ENCODE measurements at places on chromosomes 1 and 21.

- DNase-seq, result no peak
These were observed at the start of gene MAP1LC3C for GRCh38 chr1:241999026-241999425. Gene MAP1LC3C, minus strand, starts transcription at chr1:241999098. Its CDS starts 90 bp downstream, at chr1:241999008.

DNA sequence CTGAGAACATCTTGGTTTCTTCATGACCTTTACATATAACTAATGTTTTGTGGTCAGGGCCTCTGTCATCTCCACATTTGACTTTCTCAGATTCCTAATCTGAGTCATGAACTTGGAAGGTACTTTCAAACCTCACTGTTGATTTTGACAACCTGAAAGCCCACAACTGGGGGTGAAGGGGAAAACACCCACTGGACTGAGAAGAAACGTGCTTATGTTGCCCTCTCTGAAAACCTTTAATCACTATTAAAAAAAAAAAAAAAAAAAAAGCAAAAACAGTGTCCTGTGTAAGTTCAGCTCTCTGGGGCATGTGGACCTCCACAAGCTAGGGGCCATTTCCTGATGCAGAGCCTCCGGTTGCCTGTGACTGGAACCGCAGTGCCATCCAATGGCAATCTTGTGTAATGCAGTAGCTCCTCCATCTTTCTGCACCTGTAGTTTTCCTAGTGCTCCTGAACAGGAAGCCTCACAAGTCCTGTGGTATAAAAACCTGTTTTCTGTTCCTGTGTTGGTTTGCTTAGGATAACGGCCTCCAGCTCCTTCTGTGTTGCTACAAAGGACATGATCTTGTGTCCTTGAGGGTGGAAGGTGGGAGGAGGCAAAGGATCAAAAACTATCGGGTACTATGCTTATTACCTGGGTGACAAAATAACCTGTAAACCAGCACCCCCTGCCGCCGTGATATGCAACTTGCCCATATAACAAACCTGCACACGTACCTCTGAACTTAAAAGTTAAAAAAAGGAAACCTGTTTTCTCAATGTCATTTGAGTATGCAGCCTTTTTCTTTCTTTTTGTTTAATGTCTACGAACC is 124.5 kb downstream of the ZNF648 start:
- DNase-seq, result peak; percentile 48

- no peak for DNase-seq
These were observed 170.3 kb downstream of the GREM2 start for GRCh38 chr1:240441669-240442068.

- no peak for DNase-seq
These were observed 27.9 kb downstream of the CACNA1S start for GRCh38 chr1:201084295-201084694.

GRCh38 chr1:46520063-46520911 is 30.7 kb downstream of the DMBX1 start:
- no peak for DNase-seq

- DNase-seq, result peak; percentile 26
These were observed 31.2 kb downstream of the FMN2 start for GRCh38 chr1:240122639-240123613.

- no peak for DNase-seq
These were observed 23.8 kb downstream of the PTPRF start for GRCh38 chr1:43554444-43554992.

DNA sequence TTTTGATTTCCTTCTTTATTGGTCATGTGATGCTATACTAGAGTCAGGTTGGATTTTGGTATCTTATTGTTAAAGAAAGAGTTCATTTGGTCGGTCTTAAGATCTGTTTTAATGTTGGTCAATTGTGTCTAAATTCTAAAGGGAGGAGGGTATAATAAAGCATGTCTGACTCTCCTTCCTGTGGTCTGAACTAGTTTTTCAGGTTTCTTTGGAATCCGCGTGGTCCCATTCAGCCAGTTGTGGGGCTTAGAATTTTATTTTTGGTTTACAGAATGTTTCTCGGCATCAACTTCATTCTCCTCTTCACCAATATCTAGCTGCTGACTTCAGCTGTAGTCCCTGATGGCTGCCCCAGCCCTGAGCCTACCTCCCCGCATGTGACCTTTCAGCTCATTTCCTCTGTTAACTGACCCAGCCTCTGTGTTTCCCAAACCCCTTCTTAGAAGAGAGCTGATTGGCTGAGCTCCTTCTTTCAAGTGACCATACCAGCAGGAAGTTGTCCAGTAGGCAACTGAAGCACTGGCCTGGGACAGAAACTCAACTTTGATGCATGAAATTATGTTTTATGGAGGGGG is 8.7 kb upstream of the MYOC start:
- DNase-seq, result no peak

DNA sequence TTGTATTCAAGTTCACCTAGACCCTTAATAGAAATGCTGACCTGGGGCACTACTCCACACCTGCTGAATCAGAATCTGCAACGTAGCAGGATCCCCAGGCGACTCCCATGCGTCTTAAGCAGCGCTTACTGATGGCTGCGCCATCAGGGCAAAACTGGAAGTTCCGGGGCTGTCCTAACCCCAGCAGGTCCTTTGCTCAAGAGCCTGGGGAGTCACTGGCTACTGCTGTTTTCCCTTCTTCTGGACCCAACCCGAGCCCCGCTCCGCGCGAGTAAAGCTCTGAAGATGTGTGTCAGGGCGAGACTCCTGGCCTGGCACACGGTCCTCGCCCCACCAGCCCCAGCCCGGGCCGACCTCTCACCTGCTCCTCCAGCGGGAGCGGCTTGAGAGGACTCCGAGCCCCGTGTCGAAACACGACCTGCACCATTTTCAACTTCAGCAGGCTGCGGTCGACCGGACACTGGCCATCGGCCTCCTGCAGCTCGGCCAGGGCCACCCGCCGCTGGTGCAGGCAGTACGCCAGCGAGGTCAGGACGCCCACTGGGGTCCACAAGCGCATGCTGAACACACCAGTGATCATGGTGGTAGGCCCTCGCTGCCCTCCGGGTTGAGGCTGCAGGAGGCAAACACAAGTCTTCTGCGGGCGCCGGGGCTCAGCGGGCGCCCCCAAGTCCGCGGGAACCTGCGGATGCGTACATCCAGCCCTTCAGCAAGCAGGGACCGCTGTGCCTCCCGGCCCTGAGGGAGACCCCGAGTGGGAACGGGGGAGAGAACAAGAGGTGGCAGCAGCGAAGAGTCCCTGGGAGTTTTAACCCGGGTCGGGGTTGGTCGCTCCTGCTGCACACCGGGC is 630 bp downstream of the ACP6 start:
- DNase-seq, result peak; percentile 36

- DNase-seq, result no peak
These were observed 11.3 kb upstream of the LRRC8D start for GRCh38 chr1:89809556-89809955.

- DNase-seq, result no peak
These were observed 43.4 kb upstream of the KAZN start for GRCh38 chr1:14555091-14555490.

DNA sequence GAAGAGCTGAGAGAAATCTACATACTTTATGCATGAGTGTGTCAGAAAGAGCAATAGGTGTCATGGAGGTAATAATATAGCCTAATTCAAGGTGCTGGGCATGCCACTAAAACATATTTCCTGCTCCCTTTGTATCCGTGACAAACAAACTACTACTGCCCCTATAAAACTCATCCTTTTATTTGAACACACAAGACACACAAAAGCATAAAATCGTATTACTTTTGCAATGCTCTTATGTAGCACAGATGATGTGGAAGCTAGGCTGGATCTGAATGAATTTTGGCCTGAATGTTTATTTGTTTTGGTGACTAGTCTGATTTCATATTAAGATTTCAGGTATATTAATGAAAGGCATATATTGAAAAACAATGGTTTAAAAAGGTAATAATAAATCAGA is 239.3 kb upstream of the NEGR1 start:
- DNase-seq, result no peak

GRCh38 chr1:39395357-39395831 is 96.0 kb upstream of the BMP8A start:
- DNase-seq, result no peak

GRCh38 chr21:31124010-31124409 is 85.7 kb upstream of the KRTAP19-8 start:
- peak; percentile 81 for DNase-seq

GRCh38 chr1:164651351-164651951 is 92.5 kb downstream of the PBX1 start:
- DNase-seq, result no peak

DNA sequence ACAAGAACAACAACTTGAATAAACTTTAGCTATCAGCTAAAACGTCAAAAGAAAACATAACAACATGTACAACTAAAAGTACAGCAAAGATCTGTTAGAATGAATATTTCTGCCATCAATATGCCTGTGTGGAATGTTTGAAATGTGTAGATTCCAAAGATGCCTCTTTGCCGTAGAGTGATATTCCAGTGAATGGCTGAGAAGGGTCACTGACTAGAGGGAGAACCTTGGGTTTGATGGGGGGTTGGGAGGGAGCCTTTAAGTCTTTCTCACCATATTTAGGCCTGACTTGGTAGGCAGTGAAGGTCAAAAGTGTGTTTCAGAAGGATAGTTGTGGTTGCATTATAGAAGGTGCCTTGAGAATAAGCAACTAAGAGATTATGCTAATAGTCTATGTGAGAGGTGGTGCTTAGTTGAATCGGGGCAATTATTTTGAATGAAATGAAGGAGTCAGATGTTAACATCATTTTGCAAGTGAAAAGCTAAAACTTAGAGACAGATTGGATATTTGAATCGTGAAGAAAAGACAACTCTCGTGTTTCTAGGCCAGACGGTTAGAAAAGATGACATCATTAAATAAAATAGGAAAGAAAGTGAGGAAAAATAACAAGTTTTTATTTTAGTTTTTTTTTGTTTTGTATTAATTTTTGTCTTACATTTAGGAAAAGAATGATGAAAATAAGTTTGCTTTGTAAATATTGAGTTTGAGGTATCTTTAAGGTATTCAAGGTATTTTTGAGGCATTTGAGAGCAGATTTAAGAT is 53.8 kb downstream of the PLA2G4A start:
- DNase-seq, result no peak

DNA sequence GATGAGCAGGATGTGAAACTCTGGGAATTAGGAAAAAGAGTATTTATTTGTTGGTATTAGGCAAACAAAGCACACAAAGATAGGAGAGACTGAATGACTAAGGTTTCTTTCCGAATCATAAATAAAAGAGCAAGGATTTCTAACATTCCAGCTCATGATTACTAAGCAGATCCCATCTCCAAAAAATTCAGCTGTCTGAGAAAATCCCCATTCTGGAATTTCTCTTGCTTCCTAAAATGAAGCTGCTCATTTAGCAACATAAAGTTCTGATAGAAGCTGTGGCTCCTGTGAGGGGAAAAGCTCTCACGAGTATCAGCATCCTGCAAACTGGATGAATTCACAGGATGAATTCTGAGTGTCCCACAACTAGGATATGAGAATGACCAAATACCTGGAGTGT is 6.7 kb upstream of the SH2D5 start:
- DNase-seq, result no peak

DNA sequence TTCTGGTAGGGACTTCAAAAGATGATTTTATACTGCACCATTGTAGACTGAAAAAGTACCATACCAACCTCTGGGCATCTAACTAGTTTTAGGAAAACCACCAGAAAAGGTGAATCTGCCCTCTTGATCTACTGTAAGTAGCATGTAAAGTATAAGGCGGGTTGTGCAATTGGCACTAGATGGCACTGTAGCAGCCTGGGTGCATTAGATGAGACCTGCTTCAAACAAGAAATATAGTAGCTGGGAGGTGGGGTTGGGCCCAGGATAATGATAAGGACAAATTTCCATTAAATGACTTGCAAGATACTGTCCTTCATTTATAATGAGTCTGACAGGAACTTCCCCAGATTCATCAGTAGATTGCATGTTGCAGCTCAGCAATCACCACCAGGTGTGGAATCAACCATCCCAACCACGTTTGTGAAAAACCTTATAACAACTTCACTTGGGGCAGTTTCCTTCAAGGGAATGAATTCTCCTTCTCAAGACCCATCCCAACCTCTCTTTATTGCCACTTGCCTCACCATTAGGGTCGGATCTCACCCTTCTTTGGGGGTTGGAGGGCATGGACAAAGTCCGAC is 37.3 kb upstream of the IL10 start:
- no peak for DNase-seq

GRCh38 chr1:203592156-203592555 is 34.5 kb upstream of the ATP2B4 start:
- peak; percentile 36 for DNase-seq

DNA sequence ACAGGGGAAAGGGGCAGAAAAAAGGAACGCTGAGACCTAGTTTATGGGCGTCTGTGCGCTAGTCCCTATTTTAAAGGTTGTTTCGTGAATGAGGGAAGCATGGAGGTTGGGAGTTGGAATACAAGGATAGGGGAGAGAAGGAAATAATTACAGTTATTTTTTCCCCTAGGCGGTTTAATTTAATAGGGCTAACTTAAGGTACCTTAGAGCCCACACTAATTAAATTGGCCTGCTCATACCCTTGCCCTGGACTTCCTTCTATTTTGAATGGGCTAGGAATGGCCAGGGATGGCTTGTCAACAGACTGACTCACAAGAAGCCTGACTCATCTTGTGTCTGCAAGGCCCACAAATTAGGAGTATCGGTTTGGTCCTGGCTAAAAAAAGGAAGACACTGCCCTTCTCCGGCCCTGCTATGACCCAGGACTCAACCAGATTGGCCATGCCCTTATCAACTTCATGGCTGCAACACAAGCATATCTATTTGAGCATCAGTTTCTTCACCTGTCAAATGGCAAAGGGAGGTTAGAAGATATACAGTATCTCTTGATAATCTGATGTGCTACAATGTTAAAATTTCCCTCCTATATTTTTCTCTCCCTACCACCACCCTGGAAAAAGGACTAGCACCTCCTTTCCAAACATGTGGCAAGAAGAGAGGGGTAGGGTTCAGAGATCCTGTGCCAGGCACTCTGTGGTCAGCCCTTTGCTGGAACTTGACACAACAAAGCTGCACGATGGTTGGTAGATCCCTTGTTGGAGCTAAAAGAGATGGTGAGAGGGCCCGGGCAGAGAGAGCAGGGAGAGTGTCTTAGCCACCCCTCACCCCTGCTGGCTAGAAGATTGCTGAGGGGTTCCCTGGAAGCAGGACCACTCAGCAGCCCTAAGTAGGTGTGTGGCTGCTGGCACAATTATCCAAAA is 2.2 kb upstream of the SSBP3 start:
- DNase-seq, result no peak

DNA sequence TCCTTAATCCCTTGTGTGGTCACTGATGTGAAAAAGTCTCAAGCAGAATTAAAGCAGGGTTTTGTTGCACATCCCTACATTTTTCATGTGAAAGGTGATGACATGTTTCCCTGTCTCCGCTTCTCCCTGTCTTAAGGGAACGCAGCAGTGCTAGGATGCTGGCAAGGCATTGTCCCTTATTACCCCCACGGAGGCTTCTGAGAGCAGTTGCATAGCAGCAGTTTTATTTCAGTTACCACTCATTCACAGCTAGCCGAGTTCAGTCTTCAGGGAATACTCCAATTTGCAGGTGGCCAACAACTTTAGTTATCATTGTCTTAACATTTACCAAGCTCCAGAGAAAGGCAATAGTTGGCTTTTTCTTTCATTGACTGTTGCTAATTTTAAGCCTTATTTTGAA is 89.1 kb downstream of the CLEC20A start:
- DNase-seq, result no peak

All from posterior cingulate gyrus (tissue), 11 donors.